T-helper 1 cell (primary cell): ENCODE measurements at places on chromosomes 7 and 10.
A peak's percentile ranks its signal among the peaks of the same experiment; 100 is the strongest.

GRCh38 chr7:135447748-135448147 lies 62.2 kb downstream of the CNOT4 start:
- no peak for DNase-seq

GRCh38 chr10:71771204-71771603 lies 2.1 kb downstream of the VSIR start:
- no peak for DNase-seq

- no peak for DNase-seq
These were observed 76.5 kb upstream of the GRID1 start for GRCh38 chr10:86443069-86443468.

DNA sequence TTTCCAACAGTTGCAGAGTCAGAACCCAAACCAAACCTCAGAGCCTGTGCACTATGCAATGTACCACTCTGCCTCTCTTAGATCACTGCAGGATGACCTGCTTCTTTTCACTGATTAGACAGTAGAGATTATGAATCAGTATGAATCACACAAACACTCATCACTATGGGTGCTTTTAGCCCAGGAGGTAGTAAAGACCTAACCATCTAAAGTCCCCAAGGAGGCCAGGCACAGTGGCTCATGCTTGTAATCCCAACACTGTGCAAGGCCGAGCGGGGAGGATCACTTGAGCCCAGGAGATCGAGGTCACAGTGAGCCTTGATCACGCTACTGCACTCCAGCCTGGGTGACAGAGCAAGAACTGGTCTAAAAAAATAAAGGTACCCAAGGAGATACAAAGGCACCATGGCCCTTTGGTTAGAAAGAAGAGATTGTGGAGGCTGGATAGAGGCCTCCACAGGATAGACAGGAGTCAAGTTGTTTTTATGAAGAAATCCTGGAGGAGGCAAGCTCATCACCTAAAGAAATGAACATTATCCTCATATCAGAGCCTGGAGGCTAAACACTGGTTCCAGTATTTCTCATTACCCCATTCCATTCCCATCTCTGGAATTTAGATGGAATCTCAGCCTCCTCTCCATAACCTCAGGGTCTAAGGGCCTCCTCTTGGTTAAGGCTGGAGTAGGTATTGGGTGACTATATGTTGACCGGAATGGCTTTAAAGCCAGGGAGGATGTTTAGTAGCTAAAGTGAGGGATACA lies 12.9 kb downstream of the SEC31B start:
- DNase-seq: peak; percentile 63

DNA sequence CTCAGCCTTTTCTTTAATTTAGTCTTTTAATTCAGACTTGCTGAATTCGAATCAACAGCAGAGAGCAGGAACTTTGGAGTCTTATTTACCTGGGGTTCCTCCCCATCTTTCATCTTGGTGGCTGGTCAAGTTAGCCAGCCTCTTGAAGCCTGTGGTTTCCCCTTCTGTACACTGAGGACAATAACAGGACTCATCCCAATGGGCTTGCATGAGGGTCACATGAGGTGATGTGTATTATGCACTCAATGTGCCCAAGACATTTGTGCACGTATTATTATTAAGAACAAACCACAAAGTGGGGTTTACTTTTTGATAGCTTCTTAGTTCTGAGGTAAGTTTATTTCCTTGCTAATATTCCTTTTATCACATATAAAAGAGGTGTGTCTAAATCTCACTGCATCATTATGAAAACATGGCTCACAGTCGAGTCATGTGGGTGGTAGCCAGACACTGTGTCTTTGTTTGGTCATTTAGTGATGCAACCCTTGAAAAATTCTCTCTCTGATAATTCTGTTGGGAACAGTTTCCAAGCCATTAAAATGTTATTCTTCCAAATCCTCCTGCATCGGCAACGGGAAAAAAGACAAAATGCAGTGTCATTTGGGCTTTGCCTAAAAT lies 86.5 kb upstream of the GRB10 start:
- no peak for DNase-seq

- DNase-seq: no peak
These were observed 244.3 kb downstream of the MTERF1 start for GRCh38 chr7:91636129-91636724.

DNA sequence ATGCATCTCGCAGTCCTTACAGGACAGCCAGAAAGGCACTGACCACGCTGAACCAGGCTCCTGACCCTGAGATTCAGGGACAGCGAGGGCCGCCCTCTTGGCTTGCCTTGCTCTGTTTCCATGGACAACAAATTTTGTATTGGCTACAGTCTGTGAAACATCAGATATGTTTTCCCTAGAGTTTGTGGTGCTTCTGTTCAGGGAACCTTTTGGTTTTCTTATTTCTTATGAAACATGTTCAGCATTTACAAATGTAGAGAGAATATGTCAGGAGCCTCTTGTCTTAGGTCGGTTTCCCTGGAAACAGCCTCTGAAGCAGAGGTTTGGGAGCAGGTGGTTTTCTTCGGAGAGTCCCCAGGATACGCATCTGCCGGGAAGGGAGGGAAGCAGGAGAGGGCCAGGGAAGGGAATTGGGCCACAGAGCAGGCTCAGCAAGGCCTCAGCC lies 260.1 kb downstream of the CCDC3 start:
- DNase-seq: no peak

- DNase-seq: no peak
These were observed 162.4 kb downstream of the SEMA3E start for GRCh38 chr7:83486536-83486935.

DNA sequence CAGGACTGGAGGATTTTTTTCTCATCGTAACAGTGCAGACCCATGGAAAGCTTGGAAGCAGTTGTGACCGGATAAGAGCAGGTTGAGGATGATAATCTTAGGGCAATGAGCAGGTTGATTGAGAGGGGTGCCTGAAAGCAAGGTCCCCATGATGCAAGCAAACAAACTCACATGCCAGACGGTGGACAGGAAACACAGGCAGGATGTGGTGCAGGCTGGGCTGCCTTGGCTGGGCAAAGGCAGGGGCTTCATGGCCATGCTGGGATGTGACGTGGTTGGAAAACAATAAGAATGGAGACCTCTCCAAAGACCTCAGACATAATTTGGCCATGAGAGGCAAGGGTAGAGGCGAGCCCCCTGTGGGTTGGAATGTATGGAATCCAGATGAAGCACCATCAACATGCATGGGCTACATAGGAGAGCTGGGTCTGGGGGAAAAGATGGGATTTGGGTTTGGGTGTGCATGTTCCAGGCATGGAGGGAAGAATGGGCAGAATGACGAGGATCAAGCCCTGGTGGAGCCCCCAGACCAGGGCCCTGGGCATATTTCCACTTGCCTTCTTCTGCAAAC lies 58.3 kb downstream of the IKZF1 start:
- no peak for DNase-seq

GRCh38 chr7:79563821-79564522 lies 110.5 kb upstream of the MAGI2 start:
- DNase-seq: no peak

GRCh38 chr7:7566651-7567611 lies at the start of gene MIOS:
Gene MIOS (plus strand): TSS chr7:7566884. CDS start chr7:7572476, 5,592 bp downstream.
- peak; percentile 72 for DNase-seq

DNA sequence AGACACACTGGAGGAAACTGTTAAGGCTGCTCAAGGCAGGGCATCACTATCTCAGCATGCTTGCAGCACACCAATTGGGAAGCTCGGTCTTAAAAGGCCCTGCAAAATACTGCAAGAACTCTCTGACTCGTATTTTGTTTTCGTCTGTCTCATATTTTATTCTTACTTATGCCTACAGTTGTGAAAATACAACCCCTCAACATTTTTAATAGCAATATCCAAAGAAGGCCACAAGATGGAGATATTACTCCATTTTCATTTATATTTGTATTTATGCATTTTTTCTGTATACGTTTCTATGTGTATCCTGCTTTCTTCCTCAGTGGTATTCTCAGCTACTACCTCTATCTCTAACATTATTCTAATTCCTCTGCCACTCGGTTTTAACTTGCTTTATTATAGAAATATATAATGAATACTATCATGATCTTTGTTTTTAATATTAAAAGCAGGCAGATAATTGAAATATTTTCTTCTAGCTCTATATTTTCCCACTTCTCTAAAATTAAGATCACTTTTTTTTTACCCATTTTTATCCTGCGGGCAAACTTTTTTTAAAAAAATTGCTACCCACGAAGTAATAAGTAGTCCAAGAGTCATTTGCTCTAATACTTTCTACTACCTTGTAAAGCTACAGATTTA lies 10.0 kb downstream of the DNAJC1 start:
- no peak for DNase-seq

GRCh38 chr7:94449151-94449725 lies 54.5 kb downstream of the COL1A2 start:
- no peak for DNase-seq

GRCh38 chr7:139999516-139999915 lies 63.2 kb downstream of the PARP12 start:
- no peak for DNase-seq

DNA sequence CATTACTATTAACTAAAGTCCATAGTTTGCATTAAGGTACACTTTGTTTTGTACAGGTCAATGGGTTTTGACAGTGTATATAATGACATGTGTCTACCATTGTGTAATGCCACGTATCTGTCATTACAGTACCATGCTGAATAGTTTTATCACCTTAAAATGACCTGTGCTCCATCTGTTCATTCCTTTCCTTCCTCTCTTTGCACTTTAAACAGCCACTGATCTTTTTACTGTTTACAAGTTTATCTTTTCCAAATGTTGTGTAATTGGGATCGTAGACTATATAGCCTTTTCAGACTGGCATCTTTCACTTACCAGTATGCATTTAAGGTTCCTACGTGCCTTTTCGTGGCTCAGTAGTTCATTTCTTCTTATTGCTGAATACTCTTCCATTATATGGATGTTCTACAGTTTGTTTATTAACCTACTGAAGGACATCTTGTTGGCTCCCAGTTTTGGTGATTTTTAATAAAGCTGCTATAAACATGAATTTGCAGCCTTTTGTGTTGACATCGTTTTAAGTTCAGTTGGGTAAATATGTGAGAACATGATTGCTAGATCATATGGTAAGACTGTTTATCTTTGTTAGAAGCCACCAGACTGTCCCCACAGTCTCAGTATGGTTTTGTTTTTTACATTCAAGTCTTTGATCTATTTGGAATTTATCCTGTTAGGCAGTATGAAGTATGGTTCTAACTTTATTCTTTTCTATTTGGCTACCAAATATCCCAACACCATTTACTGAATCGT lies 24.7 kb downstream of the STAM start:
- no peak for DNase-seq

- DNase-seq: no peak
These were observed 55.7 kb upstream of the PRSS58 start for GRCh38 chr7:142313528-142313927.

GRCh38 chr10:46309511-46310142 lies 22.8 kb downstream of the ANTXRL start:
- no peak for DNase-seq

DNA sequence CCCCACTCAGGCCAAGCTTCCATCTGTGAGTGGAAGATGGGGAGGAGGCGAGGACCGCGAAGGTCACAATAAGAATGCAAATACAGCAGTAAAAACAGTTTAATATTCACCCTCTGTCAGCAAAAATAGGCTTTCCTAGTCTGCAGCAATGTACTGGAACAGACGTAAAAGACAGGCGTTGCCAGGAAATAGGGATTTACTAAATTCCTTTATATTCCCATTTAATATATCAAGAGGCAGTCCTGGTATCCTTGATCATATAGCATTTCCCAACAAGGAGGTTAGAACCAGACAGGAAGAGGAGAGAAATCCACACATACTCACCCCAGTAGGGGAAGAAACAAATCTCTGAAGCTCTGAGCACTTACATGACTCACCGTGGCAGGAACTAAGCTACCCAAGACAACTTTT lies 1054.9 kb upstream of the C7orf33 start:
- no peak for DNase-seq

DNA sequence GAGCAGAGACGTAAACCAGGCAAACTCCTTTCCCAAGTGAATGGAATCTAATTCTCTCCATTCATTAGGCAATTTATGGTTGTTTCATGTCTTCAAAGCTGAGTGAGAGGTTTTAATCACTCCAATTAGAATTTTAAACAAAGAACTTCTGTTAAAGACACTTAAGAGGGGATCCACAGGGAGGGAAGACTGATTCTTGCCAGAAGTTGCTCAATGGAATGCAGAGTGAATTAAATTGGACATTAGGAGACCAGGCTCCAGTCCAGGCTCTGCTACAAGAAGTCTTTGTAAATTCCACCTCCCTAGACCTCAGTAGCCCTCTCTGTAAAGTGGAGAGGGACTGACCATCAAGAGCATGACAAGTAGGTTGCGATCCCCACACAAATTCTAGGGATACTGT lies 130.7 kb upstream of the TMEM72 start:
- no peak for DNase-seq

DNA sequence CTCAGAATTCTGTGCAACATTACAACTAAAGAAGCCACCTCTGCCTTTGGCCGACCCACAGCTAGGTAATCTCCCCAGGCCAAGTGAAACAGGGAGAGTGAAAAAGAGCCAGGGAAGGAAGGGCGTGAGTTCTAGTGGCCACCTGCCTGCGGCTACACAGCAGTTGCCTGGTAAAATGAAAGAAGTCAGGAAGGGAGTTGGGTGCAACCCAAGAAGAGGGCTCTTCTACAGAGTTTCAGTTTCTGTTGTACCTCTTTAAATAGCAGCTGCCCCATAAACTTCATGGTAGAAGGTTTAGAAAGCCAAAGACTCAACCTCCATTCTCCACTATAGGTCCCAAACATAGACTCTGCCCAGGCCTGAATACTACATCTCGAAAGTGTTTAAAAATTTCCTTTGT lies 76.2 kb upstream of the TMEM168 start:
- no peak for DNase-seq

DNA sequence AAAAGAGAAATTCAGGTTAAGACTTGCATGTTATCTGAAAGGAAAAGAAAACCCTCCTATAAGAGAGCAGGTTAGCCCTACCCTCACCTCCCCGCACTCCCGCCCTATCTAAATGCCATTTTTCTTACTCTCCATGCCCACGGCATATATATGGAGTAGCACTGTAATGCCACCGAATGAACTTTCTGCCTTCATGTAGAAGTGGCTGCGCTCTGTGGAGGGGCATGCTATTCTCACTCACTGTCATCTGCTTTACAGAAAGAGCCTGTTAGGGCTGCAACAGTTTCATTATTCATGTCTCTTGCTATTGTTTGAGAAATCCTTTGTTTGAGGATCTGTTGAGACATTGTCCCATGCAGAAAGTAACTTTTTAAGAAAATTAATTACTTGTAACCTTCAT lies 1190.6 kb downstream of the SORCS1 start:
- DNase-seq: no peak

DNA sequence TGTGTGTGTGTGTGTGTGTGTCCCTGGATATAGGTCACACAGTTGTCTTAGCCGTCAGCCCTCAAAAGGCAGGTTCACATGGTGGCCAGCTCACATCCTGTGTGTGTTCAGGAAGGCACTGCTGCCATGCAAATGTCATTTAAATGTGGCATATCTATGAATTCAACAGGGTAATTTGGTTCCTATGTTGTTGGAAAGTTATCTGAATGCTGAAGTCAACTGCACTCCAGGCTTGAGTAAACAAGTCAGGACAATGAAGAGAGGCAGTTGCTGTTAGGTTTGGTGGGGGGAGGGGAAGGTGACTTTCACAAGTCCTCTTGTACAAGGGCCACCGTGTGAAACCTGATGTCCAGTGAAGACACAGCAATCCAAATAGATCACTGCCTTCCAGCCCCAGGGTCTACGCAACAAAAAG lies 61.1 kb downstream of the PTPRE start:
- DNase-seq: no peak

- no peak for DNase-seq
These were observed 95.5 kb downstream of the EBF3 start for GRCh38 chr10:129868449-129869035.

GRCh38 chr7:1223196-1223981 lies 9.3 kb upstream of the UNCX start:
- no peak for DNase-seq
